ENCODE measurements at places on chromosomes 5 and 9. TPM values are rescaled to one million over a fixed set of nuclear protein-coding genes. Genes with fewer than 3 reads are reported as not detected.
A peak's percentile ranks its signal among the peaks of the same experiment; 100 is the strongest.

DNA sequence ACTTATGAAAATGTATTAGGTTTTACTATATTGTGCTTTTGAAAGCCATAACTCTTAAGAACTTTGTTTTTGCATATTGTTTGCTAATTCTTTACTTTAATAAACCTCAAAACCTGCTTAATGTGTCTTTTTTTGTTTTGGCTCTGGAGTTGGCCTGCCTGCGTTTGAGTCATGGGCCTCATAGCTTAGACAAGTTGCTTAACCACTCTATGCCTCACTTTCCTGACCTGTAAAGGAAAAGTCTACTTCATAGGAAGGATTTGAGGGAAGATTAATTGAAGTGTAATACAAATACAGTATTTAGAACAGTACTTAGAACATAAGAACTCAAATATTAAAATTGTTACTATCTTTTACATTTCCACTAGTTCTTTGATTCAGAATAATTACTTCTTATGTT, 10.3 kb downstream of the SMIM32 start:
- no peak for DNase-seq

GRCh38 chr9:111034170-111034897, 3.9 kb downstream of the LPAR1 start:
- DNase-seq, result no peak

- peak; percentile 21 for DNase-seq
Observed at GRCh38 chr9:33017283-33018041, 7.6 kb upstream of the DNAJA1 start.

DNA sequence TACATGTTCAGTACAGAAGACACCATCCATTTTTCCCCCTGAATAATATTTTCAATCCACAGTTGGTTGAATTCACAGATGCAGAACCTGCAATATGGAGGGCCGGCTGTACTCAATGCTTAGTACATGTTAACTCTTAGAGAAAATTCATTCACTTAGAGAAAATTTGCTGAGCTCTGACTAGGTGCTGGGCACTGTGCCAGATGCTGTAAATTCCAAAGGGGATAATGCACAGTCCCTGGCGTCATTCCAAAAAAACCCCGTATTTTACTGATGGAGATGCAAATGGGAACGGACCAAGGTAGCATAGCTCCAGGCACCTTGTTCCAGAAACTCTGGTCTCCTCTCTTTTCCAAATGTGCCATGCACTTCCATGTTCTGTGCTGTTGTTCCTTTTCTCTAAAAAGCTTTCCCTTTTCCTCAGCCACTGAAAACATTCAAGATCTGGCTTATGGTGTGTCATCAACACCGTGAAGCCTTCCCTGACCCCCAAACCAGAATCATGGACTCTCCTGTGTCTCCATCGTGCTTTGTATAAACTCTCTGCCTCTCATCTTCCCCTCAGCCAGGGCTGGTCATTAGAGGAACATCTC, 55.7 kb upstream of the COL15A1 start:
- DNase-seq, result no peak

DNA sequence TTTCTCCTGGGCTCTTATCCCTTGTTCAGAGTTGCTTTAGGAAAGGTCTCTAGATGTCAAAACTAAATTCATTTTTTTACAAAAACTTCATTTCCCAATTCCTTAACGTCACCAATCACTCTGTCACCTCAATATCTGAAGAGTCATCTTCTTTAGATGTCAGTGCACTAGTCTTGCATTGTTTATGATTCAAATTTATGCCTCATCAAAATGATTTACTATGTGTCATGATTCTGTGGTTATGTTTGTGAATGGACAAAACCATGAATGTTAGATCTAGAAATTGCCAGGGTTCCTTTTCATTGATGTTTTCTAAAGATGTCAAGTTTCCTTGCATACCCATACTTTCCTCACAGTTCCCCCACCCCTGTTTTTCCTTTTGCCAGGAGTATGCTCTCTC, 21.5 kb downstream of the CWC27 start:
- DNase-seq, result no peak

RXFP3 gene
- not detected for total RNA-seq

PCDHB9 gene
- total RNA-seq, result 0.18 TPM

- no peak for DNase-seq
Observed at GRCh38 chr9:131275332-131276093, 797 bp downstream of the FAM78A start.

DNA sequence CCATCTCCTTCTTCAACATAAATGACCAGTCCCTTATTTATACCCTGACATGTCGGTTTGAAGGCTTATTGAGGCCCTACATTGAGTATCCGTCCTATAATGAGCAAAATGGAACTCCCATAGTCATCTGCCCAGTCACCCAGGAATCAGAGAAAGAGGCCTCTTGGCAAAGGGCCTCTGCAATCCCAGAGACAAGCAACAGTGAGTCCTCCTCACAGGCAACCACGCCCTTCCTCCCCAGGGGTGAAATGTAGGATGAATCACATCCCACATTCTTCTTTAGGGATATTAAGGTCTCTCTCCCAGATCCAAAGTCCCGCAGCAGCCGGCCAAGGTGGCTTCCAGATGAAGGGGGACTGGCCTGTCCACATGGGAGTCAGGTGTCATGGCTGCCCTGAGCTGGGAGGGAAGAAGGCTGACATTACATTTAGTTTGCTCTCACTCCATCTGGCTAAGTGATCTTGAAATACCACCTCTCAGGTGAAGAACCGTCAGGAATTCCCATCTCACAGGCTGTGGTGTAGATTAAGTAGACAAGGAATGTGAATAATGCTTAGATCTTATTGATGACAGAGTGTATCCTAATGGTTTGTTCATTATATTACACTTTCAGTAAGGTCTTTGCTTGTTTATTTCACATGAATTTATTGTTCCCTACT, 38.2 kb upstream of the BTNL3 start:
- DNase-seq, result no peak

IL4 gene
- not detected for total RNA-seq

- no peak for DNase-seq
Observed at GRCh38 chr5:156008844-156009243, 318.1 kb upstream of the SGCD start.

DNA sequence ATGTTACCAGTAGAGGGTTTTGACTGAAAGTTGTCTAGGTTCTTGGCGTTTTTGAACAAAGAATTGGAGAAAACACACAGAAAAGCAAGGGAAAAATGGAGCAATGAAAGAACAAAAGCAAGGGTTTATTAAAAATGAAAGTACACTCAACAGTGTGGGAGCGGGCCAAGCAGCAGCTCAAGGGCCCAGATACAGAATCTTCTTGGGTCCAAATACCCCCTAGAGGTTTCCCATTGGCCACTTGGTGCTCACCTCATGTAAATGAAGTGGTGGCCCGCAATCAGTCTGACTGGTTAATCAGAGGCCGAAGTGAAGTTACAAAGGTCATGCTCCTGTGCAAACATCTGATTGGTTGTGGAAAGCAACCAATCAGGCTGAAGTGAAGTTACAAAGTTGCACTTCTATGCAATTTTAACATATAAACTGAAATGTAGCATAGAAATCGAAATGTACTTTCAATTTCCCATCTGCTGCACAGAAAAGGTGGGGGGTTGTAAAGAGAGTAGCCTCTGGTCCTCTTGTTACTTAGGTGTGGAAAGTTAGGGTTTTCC, 1.9 kb upstream of the GM2A start:
- DNase-seq, result peak; percentile 49

RPL37 gene
- total RNA-seq, result 2,179 TPM

DNA sequence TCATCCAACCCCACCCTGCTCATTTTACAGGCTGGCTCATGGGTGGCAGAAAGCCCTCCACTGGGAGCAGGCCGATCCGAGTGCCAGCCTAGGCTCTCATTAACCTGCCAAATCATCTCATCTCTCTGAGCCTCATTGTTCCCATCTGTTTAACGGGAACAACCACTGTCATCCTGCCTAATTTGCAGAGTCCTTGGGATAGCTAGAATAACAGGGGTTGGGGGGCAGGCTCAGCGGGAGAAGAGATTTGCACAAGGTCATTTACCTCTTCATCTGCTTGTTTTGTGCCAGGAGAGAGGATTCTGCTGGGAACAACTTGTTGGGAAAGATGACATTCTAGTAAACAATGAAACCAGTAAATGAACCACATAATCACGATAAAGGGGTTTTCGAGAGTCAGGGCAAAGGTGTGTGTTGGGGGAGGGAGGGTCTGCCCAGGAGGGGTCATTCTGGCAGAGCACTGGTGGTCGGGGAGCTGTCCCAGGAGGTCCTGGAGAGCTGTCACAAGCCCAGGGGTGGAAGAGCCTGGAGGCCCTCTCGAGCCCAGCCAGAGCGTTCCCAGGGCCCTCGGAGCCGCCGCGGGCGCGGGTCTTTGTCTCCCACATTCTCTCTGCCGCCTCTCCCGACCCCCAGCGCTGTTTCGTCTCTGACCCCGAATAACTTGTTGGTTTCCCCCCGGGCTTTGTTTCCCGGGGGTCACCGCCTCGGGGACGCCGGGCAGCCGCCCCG, 22.8 kb upstream of the NDST1 start:
- DNase-seq, result no peak

All from GM12878 (cell line).